ENCODE measurements at places on chromosomes 7 and 10. TPM values are rescaled to one million over a fixed set of nuclear protein-coding genes. Genes with fewer than 3 reads are reported as not detected.

MYO1G gene
- total RNA-seq, result 0.09 TPM

SEMA3D gene
- total RNA-seq, result 0.05 TPM

TMEM178B gene
- 1.3 TPM for total RNA-seq

STOX1 gene
- total RNA-seq, result 0.86 TPM

AEBP1 gene
- not detected for total RNA-seq

LRRC4 gene
- not detected for total RNA-seq

SPDYE9 gene
- not detected for total RNA-seq

HOXA6 gene
- 1.9 TPM for total RNA-seq

GCK gene
- not detected for total RNA-seq

MRPS33 gene
- total RNA-seq, result 119 TPM

PKD2L1 gene
- not detected for total RNA-seq

PDE6C gene
- not detected for total RNA-seq

ZNF107 gene
- total RNA-seq, result 3.9 TPM

SYT15B gene
- total RNA-seq, result 4.2 TPM

CRTAC1 gene
- total RNA-seq, result 1.7 TPM

SVOPL gene
- total RNA-seq, result not detected

STEAP2 gene
- total RNA-seq, result 3.8 TPM

TRUB1 gene
- 13.5 TPM for total RNA-seq

CCL24 gene
- not detected for total RNA-seq

GOLGA7B gene
- 3.6 TPM for total RNA-seq

MYOZ1 gene
- not detected for total RNA-seq

TRIM4 gene
- 26.4 TPM for total RNA-seq

DRGX gene
- not detected for total RNA-seq

OR2A1 gene
- not detected for total RNA-seq

PPP1R17 gene
- total RNA-seq, result not detected

PVRIG gene
- total RNA-seq, result not detected
